ENCODE measurements at places on chromosomes 16 and 17. TPM values are rescaled to one million over a fixed set of nuclear protein-coding genes. Genes with fewer than 3 reads are reported as not detected.
A peak's percentile ranks its signal among the peaks of the same experiment; 100 is the strongest.

DNA sequence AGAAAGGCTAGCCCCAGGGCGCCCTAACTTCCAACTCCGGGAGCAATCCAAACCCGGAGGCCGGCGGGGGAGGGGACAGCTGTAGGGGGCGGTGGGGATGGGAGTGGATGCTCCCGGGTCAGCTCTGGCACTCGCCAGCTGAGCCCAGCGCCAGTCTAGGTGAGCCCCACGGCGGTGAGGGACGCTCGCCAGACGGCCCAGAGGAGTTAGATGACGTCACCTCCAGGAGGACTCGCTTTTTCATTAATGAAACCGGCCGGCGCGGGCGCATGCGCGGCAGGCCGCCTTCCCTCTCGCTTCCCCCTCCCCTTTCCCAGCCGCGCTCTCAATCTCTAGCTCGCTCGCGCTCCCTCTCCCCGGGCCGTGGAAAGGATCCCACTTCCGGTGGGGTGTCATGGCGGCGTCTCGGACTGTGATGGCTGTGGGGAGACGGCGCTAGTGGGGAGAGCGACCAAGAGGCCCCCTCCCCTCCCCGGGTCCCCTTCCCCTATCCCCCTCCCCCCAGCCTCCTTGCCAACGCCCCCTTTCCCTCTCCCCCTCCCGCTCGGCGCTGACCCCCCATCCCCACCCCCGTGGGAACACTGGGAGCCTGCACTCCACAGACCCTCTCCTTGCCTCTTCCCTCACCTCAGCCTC is at the start of gene NF1:
Gene NF1 (plus strand): TSS at position 378 of the 636 bp plus-strand sequence. CDS start 333 bp downstream, outside the sequence.
- DNase-seq: peak; percentile 95

The PALB2 gene
- total RNA-seq: 6.2 TPM

The TSNAXIP1 gene
- total RNA-seq: 0.22 TPM

DNA sequence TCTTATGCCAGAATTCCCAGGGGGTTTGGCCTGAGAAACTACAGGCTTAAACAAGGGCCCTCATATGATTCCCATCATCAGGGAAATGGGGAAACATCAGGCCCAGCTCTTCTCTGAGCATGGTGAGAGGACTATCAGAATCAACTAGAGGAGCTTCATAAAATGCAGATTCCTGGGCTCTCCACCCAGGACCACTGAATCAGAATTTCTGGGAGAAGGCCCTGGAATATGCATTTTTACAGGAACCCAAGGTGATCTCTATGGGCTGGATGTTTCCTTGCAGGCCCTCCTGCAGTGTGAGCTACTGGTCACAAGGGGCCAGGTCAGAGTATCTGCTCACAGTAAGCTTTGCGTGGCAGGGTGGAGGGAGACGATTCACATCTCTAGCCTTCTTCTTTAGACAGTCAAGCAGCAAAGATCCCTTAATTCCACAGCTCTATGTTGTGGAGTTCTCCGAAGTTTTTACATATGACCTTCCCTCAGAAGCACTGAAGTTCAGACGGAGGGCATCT is 38.8 kb upstream of the HOXB13 start:
- DNase-seq: no peak

The VKORC1 gene
- 54.7 TPM for total RNA-seq

The UBALD1 gene
- total RNA-seq: 3.9 TPM

The ABCA9 gene
- 1.8 TPM for total RNA-seq

The SETD6 gene
- 10.5 TPM for total RNA-seq

The BMERB1 gene
- 15.5 TPM for total RNA-seq

The FA2H gene
- not detected for total RNA-seq

The LAT gene
- total RNA-seq: 0.22 TPM

DNA sequence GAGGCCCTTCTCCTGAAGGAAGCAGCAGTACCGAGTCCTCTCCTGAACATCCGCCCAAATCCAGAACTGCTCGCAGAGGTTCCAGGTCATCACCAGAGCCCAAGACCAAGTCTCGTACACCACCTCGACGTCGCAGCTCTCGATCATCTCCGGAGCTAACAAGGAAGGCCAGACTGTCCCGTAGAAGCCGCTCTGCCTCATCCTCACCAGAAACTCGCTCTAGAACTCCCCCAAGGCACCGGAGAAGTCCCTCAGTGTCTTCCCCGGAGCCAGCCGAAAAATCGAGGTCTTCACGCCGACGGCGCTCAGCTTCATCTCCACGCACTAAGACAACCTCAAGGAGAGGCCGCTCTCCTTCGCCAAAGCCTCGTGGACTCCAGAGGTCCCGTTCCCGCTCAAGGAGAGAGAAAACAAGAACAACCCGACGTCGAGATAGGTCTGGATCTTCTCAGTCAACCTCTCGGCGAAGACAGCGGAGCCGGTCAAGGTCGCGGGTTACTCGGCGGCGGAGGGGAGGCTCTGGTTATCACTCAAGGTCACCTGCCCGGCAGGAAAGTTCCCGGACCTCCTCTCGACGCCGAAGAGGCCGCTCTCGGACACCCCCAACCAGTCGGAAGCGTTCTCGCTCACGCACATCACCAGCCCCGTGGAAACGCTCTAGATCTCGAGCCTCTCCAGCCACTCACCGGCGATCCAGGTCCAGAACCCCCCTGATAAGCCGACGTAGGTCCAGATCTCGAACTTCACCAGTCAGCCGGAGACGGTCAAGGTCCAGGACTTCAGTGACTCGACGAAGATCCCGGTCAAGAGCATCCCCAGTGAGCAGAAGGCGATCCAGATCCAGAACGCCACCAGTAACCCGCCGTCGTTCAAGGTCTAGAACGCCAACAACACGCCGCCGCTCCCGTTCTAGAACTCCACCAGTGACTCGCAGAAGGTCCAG is 11.3 kb downstream of the ELOB start:
- no peak for DNase-seq

GRCh38 chr17:29197516-29198272 is 17.5 kb upstream of the MYO18A start:
- DNase-seq: no peak

GRCh38 chr16:30651124-30652004 is 604 bp downstream of the PRR14 start:
- DNase-seq: peak; percentile 75

The UNC45B gene
- not detected for total RNA-seq

GRCh38 chr16:27228045-27228444 is 24.7 kb downstream of the KDM8 start:
- DNase-seq: no peak

- no peak for DNase-seq
These were observed 48.1 kb upstream of the ADORA2B start for GRCh38 chr17:15896834-15897233.

GRCh38 chr16:77679901-77680300 is 42.4 kb upstream of the NUDT7 start:
- no peak for DNase-seq

The DPEP2 gene
- total RNA-seq: 8.9 TPM

The KCNJ2 gene
- 0.79 TPM for total RNA-seq

The NPIPB2 gene
- 1.8 TPM for total RNA-seq

DNA sequence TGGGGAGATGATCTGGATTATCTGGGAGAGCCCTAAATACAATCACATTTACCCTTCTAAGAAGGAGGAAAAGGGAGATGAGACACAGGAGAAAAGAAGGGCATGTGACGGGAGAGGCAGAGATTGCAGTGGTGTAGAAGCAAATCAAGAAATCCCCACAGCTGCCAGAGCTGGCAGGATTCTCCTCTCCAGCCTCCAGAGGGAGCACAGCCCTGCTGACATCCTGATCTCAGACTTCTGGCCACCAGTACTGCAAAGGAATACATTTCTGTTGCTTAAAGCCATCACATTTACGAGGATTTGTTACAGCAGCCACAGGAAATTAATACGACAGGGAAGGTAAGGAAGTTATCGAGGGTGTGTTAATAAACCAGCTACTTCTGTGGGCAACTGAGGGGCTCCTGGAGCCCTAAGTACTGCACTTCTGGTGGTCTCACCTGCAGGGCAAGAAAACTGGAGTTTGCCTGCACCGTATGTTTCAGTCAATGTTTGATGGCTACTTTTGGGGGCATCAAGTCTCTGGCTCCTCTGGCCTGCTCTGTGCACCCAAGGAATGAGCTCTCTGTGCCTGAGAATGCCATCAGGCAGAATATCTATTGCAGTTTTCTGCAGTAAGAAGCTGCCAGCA is 22.9 kb upstream of the CDH13 start:
- DNase-seq: peak; percentile 76

Measured in lung microvascular endothelial cell (primary cell).